ENCODE measurements at places on chromosomes 4 and X.

GRCh38 chrX:21376636-21377035, 2.4 kb downstream of the CNKSR2 start:
- no peak for DNase-seq

- no peak for DNase-seq
Observed at GRCh38 chr4:6945052-6945409, 35.4 kb downstream of the TBC1D14 start.

GRCh38 chr4:54016504-54016903, 47.9 kb downstream of the CHIC2 start:
- DNase-seq: no peak

- DNase-seq: no peak
Observed at GRCh38 chr4:67751260-67751659, 2.9 kb downstream of the GNRHR start.

DNA sequence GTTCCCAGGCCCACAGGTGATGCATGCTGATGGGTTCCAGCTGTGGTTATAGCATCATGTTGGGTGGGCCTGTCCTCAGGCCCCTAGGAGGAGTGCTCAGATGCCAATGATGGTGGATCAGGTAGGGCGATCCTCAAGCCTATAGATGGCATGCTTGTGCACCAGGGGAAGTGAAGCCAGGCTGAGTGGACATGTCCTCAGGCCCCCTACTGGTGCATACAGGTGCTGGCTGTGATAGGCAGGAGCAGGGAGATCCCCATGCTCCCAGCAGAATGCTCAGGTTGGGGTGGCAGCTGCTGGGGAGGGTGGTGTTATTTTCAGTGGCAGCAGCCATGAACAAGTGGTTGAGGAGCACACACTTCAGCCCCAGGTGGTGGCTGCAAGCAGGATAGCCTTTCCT, 96.0 kb downstream of the SMARCA1 start:
- no peak for DNase-seq

GRCh38 chr4:2686379-2687265, 69.5 kb downstream of the TNIP2 start:
- DNase-seq: no peak

DNA sequence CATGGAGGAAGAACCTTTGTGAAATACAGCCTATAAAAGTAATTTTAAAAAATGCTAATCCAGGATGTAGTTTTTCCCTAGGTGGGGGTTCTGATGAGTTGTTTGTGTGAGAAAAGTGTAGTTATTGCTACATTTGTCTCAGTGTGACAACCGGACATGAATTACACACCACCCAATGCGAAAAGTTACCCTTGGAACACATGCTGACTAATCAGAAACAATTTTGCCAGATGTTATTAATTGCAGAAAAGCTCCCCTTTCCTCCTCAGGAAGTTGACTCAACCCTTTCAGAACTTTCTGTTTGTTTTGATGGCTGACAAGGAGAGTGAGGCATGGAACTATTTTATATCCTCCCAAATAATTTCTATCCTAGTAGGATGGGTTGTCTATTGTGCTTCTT, 38.1 kb upstream of the EDA2R start:
- no peak for DNase-seq

- no peak for DNase-seq
Observed at GRCh38 chr4:79796948-79797347, 276.1 kb downstream of the ANTXR2 start.

DNA sequence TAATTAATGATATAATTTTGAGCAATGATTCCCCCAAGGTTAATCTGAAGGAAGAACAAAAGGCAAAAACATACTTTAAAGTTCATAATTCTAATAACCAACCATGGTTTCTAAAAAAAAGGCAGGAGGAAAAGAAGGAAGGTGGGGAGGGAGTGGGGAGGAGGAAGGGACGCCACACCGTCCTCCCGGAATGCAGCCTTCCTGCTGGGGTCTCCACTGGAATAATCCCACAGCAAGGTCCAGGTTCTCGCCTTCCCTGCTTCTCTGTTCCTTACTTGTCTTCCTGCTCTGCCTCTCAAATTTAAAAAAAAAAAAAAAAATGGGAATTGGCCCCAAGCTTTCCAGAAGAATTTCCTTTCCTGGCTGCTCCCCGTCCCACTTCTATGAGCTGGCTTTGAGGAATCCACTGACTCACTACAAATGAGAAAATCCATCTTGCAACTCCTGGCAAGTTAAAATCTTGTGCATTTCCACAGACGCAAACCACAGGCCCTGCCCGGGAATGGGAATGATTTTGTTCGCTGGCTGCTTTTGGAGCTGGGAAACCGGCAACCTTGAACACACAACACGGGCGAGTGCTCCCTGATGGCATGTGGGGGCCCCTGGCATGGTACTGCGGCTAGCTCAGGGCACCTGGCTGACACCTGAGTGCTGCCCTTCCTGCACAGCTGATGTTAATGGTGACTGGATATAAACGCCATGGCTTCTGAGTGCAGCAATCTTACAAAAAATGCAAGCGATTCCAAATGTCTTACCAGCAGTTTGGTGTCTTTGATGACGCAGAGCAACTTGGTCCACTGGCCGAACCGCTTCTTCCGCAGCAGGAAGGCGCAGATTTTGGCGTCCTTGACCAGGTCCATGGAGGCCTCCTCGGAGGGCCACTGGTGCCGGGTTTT, 97.0 kb downstream of the AFAP1 start:
- DNase-seq: no peak

DNA sequence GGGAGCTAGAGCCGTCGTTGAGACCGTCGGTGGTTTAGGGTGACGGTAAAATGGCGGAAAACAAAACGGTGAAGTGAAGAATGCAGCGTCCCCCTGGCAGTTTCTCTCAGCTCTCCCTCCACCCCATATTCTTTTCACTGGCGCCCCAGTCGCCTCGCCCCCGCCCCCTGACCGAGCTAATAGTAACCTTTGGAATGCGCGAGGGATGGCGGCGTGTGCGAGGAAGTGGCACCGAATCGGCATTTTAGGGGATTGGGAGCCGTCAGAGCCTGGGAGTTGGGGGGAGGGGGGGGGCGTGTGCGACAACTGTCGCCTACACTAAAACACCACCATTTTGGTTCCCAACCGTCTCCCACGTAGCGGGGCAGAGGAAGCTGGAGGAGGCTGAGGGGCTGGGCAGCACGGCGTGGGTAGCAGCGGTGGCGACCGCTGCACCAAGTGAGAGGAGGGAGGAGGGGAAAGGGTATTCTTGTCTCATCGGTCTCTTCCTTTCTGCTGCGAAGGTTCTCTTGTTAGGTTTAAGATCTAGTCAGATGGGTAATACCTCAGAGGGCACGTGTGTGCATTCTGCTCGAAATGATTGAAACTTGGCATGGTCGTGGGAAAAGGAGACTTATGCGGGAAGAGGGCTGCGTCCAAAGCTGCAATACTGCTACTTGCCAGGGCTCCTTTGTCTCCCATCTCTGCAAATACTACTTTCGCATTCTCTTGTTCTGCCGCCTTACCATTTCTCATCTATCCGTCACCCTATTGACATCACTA, 840 bp downstream of the ZNF711 start:
- no peak for DNase-seq

DNA sequence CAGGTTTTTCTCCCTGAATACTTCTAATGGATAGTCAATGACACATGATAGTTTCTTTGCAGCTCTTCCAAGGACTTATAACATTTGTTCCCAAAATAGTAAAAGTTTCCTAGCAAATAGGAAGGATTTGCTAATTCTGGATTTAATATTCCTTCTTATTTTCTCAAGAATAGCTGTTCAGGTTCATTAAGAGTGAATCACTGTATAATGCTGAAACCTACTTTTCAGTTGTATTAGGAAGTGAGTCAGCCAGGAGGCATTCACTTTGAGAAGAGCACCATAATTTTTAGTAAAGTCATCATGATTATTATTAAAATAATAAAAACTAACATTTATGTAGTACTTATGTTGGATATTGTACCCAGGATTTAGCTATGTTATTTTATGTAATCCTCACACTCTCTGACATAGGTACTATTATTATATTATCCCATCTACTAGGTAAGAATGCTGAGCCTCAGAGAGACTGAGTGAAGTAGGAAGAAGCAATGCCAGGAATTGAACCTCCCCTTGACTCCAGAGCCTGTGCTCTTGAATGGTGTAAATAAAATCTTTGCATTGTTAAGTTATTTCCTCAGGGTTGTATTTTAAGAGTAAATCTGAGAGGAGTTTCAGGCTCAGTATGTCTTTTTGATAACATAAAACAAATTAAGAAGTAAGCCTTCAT, 114.8 kb downstream of the REELD1 start:
- DNase-seq: no peak

DNA sequence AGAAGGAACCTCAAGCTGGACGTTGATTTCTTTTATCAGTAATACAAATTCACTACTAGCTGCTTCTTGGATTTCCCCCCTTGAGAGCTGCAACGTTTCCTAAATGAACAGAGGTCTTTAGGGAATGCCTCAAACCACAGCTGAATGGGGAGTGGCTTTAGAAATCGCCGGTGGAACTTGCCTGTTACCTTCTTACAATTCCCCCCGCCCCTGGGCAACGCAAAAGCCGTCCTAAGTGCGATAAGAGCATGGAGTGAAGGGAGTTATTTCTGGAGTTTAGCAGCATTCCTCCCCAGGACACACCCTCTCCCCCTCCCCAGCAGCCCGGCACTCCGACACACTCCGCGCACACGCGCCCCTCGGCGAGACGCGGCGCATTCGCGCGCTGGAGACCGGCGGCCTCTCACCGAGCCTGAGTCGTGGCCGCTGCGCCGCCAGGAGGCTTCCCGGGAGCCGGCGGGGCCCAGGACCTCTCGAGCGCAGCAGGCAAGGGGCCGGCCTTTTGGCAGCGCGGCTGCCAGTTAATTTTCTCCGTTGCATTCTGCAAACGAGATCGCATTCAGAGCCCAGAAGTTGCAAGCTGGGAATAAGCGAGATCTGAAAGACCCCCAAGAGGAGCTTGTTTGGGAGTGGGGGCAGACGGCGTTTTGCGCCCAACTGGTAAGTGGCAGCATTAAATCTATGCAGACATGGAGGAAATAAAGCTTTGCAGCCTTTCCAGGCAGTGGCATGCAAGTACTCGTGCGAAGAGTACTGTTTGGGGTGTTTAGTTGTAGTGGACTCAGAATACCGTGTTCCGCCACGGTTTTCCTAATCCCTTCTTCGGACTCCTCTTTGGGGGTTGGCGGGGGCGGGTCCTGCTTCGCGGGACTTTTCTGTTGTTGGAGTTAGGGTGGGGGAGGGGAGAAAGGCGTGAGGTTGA, 134.7 kb downstream of the PALLD start:
- DNase-seq: no peak

GRCh38 chr4:4182835-4183568, 43.7 kb downstream of the OTOP1 start:
- no peak for DNase-seq

All from activated CD4-positive, CD25-positive, alpha-beta regulatory T cell treated with anti-CD3 and anti-CD28 coated beads, Interleukin-2, amount 50 U/mL, for 72 hours (primary cell).